ENCODE measurements at places on chromosomes 7 and 10. TPM values are rescaled to one million over a fixed set of nuclear protein-coding genes. Genes with fewer than 3 reads are reported as not detected.

- DNase-seq: no peak
- H3K4me1 ChIP-seq: no peaks in the 10 kb centered on the region
- no peaks in the 10 kb centered on the region for H3K36me3 ChIP-seq
- H3K27ac ChIP-seq: no peak overlapping the region
- H3K4me3 ChIP-seq: no peak overlapping the region
Observed at GRCh38 chr7:118300177-118300576, 75.7 kb downstream of the ANKRD7 start.

DNA sequence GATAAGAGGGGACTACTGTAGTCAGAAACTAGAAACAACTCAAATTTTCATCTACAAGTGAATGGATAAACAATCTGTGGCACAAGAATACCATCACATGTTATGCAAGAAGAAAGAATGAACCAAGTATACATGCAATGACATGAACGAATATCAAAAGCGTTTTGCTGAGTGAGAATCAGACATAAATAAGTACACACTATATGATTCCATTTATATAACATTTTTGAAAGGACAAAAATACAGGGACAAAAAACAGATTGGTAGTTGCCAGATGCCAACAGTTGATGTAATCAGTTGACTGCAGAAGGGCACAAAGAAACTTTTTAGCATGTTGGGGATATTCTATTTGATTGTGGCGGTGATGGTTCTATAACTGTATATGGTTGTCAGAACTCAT is 33.6 kb downstream of the CTNNA3 start:
- H3K4me1 ChIP-seq: no peaks in the 10 kb centered on the region
- H3K27me3 ChIP-seq: no peaks in the 10 kb centered on the region
- no peaks in the 10 kb centered on the region for H3K36me3 ChIP-seq
- H3K27ac ChIP-seq: no peak overlapping the region
- H3K4me3 ChIP-seq: no peak overlapping the region

- no peaks in the 10 kb centered on the region for H3K36me3 ChIP-seq
- H3K27me3 ChIP-seq: no peaks in the 10 kb centered on the region
- no peak for DNase-seq
- no peak overlapping the region for H3K27ac ChIP-seq
- no peaks in the 10 kb centered on the region for H3K4me1 ChIP-seq
Observed at GRCh38 chr7:112505495-112505894, 24.7 kb downstream of the LSMEM1 start.

DNA sequence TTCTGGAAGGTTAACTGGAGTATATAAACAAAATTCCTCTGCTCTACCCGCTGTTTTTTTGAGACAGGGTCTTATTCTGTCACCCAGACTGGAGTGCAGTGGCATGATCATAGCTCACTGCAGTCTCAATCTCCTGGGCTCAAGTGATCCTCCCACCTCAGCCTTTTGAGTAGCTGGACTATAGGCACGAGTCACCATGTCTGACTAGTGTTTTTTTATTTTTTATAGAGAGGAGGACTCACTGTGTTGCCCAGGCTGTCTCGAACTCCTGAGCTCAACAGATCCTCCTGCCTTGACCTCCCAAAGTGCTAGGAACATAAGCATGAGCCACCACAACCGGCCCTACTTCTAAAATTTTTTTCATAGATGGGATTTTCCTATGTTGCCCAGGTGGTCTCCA is 2.2 kb downstream of the RAB18 start:
- no peaks in the 10 kb centered on the region for H3K27me3 ChIP-seq
- DNase-seq: no peak
- H3K4me3 ChIP-seq: no peak overlapping the region
- H3K36me3 ChIP-seq: peaks cover 6% of the 10 kb centered on the region
- H3K4me1 ChIP-seq: no peaks in the 10 kb centered on the region

DNA sequence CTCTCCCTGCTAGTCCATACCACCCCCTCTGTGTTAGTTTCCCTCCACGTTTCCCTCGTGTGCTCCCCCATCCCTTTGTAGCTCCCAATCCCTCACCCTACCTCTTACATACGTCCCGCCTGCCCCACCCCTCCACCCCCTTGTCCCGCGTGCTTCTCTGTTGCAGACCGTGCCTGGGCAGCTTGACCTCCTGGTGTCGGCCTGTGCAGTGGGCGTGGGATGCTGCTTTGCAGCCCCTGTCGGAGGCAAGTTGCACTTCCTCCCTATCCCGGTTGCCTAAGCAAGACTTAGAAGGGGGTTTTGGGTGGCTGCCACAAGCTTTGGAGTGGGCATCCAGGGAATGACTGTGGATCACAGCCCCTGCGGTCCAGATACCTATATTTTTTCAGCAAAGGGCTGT is 7.7 kb downstream of the CLCN1 start:
- H3K36me3 ChIP-seq: no peaks in the 10 kb centered on the region
- H3K4me1 ChIP-seq: peaks cover 7% of the 10 kb centered on the region
- no peak overlapping the region for H3K27ac ChIP-seq

GRCh38 chr7:40580776-40581175 is 446.0 kb downstream of the SUGCT start:
- no peaks in the 10 kb centered on the region for H3K27me3 ChIP-seq
- H3K4me3 ChIP-seq: no peak overlapping the region
- no peaks in the 10 kb centered on the region for H3K4me1 ChIP-seq
- H3K27ac ChIP-seq: no peak overlapping the region
- H3K36me3 ChIP-seq: no peaks in the 10 kb centered on the region
- no peak for DNase-seq

DNA sequence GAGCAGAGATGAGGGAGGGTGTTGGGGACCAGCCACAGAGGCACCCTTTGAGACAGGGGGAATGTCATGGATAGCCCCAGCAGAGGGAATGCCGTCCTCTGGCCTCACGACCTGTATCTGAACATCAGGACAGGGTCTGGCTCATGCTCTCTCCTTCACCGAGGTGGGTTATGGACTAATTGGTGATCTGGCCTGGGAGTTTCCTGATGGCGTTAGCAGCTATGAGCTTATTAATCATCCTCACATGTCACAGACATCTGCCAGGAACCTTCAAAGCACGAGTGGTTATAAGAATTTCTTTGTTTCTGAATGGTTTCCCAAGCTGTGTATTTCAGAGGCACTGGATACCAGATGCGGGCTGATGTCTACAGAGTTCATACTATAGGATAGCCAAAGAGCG is 6.9 kb downstream of the CPA4 start:
- no peaks in the 10 kb centered on the region for H3K36me3 ChIP-seq
- DNase-seq: no peak
- H3K4me1 ChIP-seq: no peaks in the 10 kb centered on the region
- no peak overlapping the region for H3K27ac ChIP-seq

The AGFG2 gene
- 34.6 TPM for total RNA-seq

The KCP gene
- total RNA-seq: 0.54 TPM

The GJC3 gene
- not detected for total RNA-seq
